ENCODE measurements at places on chromosomes 4 and X.

DNA sequence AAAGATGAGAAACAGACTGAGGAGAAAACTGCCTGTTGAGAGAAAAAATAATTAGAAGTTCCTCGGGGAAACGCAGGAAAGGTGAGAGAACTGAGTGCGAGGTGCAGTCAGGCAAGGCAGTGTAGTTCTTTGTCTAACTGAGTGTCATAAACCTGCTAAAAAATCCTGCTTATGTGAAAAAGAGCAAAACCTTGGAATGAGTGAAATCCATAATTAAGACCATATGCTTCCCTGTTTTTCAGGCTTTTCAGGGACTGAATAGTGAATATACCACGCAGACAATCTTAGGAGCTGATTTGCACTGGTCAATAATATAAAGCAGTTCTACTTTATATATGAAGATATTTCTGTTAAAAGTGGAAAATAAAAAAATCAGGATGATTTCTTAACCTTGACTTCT is 104.9 kb downstream of the RASGEF1B start:
- DNase-seq = no peak

DNA sequence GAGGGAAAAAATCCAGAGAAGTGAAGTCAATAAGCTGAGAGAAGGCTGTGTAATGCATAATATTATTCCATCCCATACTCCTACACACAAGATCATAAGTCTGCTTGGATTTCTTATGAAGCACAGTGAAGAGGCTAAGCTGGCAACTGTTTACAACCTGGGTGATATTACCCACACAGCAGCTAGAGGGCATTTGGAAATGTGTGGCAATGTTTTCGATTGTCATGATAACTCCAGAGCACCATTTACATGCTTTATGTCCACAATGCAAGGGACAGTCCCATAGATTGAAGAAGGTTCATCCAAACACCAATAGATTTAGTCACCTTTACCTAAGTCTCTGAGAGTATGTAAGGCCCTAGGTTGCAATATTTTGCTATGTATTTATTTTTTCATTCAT is 412.2 kb downstream of the PPP3CA start:
- peak; percentile 11 for DNase-seq

DNA sequence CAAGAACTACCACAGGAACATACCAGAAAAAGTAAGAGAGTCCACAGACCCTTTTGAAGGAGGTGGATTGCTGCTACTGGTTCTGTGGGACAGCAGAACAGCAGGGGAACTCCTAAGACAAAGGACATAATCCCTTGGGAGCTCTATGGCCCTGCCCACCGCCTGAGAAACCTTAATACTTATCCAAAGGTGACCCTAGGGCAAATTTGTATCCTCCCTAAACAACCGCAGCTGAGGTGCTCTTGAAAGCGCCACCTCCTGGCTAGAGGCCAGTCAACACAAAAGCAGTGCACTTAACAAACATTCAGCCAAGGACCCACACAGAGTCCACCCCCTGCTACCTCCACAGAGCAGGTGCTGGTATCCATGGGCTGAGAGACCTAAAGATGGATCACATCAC is 136.8 kb downstream of the ADAM29 start:
- no peak for DNase-seq

DNA sequence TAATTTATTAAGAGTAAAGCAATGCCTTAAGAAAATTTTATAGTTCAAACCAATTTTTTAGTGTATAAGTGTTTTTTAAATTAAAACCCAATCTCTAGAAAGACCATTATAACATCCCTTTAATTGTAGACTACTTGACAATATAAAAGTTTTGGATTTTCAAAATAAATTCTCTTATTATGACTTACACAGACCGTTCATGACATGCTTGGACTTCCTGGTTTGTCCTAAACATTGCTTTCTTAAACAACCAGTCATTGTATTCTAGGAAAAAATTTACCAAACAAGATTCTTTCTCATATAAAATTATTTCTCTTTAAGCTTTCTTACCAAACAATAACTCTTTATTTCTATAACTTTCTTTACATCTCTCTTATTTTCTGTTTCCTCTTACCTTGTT is 49.0 kb upstream of the CXorf51A start:
- DNase-seq = no peak
